ENCODE measurements at places on chromosomes 5 and 9.

- DNase-seq: peak; percentile 71
Measured at GRCh38 chr5:137735555-137736284, at the start of gene KLHL3. KLHL3 (minus strand) TSS chr5:137736089; CDS start chr5:137735646, 443 bp downstream.

GRCh38 chr9:136048560-136049411, 46.3 kb downstream of the NACC2 start:
- no peak for DNase-seq

DNA sequence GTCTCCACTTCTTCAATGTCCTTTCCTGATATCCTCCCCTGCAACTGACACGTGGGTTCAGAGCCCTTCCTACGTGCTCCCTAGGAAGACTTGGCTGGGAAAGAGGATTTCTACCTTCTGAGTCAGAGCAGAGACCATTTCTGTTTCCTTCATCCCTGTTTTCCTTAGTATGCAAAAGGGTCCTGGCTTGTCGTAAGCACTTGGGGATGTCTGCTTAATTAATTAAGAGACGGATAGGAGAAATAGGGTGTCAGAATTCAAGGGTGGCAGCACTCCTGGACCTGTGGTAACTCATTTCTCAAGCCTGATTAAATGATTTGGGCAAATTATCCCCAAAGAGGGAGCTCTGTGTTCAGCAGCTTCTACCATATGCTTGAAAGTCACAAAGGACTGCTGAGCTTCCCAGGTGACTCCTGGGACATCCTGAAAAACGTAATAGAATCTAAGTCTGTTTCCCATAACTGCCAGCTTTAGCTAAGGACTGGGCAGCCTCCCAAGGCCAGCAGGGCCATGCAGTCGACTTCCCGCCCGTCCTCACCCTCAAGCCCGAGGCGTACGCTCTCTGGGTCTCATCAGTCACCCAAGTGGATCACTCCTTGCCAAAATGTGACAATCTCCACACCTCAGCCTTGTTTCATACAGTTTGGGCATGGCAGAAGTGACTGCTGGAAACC, 20.5 kb downstream of the ABCA1 start:
- no peak for DNase-seq

GRCh38 chr5:133664422-133664821, 52.1 kb upstream of the FSTL4 start:
- no peak for DNase-seq

DNA sequence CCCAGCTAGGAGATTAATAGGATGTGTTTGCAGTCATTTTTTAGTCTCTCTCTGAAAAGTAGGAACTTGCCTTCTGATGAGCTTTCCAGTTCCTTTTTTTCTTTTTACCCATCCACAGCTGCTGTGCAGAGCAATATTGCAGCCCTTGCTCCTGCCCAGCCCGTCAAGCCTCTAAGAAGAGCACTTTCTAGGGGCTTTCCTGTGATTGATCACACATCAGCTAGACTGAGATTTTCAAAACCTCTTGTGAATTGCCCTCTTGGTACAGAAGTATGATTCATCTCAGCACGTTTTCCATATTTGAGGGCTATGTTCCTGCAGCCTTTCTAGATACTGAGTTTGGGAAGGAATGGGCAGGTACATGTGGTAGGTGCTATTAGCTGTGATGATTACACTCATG, 93.9 kb downstream of the GALNT10 start:
- DNase-seq: no peak

DNA sequence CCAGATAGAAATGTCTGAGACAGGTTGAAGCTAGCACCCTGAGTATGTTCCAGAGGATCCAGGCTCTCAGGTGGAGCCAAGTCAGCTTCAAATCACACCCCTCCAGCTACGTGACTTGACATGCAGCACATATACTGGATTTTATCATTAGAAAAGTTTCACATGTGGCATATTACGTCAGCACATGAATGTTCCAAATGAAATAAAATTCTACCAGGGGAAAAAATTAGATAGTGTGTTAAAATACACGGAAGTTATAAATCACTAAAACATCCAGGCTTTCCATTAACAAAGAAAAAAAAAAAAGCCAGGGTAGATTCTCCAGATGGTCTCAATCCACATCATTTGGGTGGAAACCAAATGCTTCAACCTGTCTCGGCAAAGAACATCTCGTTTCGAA, 251.6 kb downstream of the MPDZ start:
- no peak for DNase-seq

DNA sequence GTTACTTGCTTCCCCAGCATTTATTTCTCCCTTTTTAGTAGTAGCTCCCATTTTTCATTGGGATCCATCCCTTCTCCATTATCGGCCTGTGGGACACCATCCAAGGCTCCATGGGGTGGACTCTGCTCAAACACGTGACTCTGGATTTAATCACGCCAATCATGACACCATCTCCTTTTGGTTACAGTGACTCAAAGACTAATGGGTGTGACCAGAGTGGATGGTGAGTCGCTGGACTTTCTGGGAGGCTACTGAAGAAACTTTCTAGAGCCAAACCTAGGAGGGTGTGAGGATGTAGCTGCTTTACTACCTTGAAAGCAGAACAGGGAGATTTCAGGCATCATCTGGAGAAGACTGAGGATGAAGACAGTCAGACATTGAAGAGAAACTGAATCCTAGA, 93.1 kb downstream of the PJA2 start:
- DNase-seq: no peak

- DNase-seq: no peak
Measured at GRCh38 chr5:180098526-180098925, 27.0 kb upstream of the RNF130 start.
